HFFc6 (cell line): ENCODE measurements at places on chromosomes 11 and 22. TPM values are rescaled to one million over a fixed set of nuclear protein-coding genes. Genes with fewer than 3 reads are reported as not detected.
A peak's percentile ranks its signal among the peaks of the same experiment; 100 is the strongest.

DNA sequence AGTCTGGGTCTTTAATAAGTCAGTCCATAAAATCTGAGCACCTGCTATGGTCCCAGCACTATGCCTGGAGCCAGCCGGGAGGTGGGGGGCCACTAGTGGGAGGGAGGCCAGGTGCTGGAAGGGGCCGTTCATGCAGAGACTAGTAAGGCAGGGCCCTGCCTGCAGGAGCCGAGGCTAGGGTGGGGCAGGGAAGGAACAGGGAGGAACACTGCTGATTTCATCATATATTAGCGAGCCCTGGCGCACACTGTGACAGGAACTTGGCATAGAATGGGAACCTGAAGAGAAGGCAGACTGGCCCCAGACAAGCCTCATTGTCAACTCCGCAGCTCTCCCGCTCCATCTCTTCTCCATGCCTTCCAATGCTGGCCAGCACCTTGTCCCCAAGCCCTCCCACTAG lies 7.1 kb downstream of the VSIG10L2 start:
- DNase-seq, result no peak
- H3K4me3 ChIP-seq, result no peak overlapping the region
- H3K27me3 ChIP-seq, result peaks cover 33% of the 10 kb centered on the region
- no peaks in the 10 kb centered on the region for H3K36me3 ChIP-seq
- H3K4me1 ChIP-seq, result no peaks in the 10 kb centered on the region

GRCh38 chr11:96061069-96061468 lies 137.2 kb upstream of the MTMR2 start:
- peak overlapping the region; percentile 23 for H3K4me3 ChIP-seq
- peaks cover 88% of the 10 kb centered on the region for H3K4me1 ChIP-seq
- H3K27me3 ChIP-seq, result no peaks in the 10 kb centered on the region
- DNase-seq, result no peak
- peaks cover 33% of the 10 kb centered on the region for H3K36me3 ChIP-seq
- peak overlapping the region; percentile 74 for H3K27ac ChIP-seq

Gene FOLR2
- not detected in 3 replicates for total RNA-seq

DNA sequence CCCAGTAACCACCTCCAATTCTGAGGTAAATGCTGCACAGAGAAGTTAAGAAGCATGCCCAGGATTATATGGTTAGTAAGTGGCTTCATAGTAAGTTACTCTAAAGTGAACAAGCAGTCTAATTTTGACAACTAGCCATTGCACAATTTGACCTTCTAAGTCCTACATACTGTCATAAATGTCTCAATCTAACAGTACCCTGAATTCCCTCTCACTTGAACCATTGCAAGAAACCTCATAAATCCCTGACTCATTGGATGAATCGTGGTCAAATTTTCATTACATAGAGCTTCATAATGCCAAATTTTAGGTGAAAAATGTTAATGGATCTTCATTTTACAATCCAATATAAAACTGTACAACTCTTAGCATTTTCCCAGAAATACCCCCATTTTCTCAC lies 217.3 kb upstream of the GRIA4 start:
- no peaks in the 10 kb centered on the region for H3K36me3 ChIP-seq
- H3K4me3 ChIP-seq, result no peak overlapping the region
- no peak for DNase-seq

DNA sequence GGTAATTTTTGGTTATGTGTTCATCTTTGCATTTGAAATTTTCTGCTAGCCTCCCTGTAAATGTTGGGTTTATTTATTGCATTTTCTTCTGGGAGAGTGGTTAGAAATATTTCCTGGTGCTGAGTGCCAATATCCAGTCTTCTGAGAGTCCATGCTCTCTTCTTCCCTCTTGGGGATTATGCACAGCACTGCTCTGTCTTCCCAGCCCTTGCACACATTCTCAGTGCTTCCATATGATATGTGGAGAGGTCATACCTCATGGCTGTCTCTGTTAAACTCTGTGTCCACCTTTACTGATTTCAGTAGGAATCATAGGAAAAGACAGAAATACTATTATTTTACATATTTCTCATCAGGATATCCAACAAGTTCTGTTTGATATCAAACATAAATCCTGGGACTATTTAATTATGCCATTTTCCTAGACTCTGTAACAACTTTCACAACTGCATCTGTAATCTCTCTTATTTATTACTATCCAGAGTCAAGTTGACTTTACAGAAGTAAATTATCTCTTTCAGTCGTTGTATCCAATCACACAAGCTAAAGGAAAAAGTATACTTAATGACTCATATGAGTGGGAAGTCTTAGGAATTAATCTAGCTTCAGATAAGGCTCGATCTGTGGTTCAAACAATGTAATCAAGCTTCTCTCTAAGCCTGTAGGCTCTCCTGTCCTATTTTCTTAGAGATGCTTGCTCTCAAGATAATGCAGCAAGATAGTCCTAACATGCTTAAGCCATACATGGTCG lies 2.7 kb upstream of the NXPE1 start:
- DNase-seq, result peak; percentile 0
- H3K4me3 ChIP-seq, result no peak overlapping the region
- no peak overlapping the region for H3K27ac ChIP-seq
- H3K27me3 ChIP-seq, result no peaks in the 10 kb centered on the region

Gene MOGAT2
- not detected in 3 replicates for total RNA-seq

DNA sequence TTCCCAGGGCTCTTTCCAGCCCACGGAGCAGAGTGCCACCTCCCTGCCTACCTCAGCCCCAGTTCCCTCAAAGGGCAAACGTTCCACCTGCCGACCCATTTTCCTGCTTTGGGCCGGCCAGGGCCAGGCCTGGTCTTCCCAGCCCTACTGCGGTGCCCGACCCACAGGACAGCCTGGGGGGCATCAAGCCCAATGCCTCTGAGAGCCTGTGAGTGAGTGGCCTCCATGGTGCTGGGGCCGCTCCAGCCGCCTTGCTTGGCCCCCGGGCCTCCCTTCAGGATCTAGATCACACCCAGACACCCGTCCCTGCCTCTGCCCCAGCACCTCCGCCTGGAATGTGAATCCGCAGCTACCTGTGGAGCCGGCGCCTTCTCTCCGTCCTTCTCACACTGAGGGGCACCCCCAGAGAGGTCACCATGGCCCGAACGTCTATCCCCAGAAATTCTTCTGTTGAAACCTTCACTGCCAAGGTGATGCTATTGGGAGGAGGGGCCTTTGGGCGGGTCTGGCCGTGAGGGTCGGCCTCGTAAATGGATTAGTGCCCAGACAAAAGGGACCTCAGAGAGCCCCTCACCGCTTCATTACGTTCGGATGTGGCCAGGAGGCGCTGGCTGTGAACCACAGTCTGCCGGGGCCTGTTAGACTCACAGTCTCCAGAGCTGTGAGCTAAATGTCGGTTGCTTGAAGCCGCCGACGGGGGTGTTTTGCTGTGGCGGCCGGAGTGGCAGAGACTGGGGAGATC lies 36.2 kb upstream of the BRSK2 start:
- peaks cover 41% of the 10 kb centered on the region for H3K27me3 ChIP-seq
- DNase-seq, result no peak
- no peaks in the 10 kb centered on the region for H3K36me3 ChIP-seq
- H3K27ac ChIP-seq, result no peak overlapping the region

GRCh38 chr11:47992959-47993820 lies 12.8 kb downstream of the PTPRJ start:
- DNase-seq, result peak; percentile 78
- peaks cover 58% of the 10 kb centered on the region for H3K4me1 ChIP-seq
- no peak overlapping the region for H3K4me3 ChIP-seq
- H3K36me3 ChIP-seq, result peaks cover 5% of the 10 kb centered on the region; the same call in 1 of the 2 replicates
- peak overlapping the region; percentile 74 for H3K27ac ChIP-seq

Gene MS4A3
- not detected in 2 replicates for total RNA-seq

Gene NRIP3
- total RNA-seq, result 7.3 to 18.6 TPM (median 9.2 TPM) in 3 replicates
